ENCODE measurements at places on chromosomes 4 and X.
A peak's percentile ranks its signal among the peaks of the same experiment; 100 is the strongest.

- no peak overlapping the region for H3K27ac ChIP-seq
- no peak for DNase-seq
- no peaks in the 10 kb centered on the region for H3K36me3 ChIP-seq
- H3K27me3 ChIP-seq = no peaks in the 10 kb centered on the region
Observed at GRCh38 chr4:37073226-37073840, 171.2 kb upstream of the NWD2 start.

- no peaks in the 10 kb centered on the region for H3K27me3 ChIP-seq
- H3K4me3 ChIP-seq = no peak overlapping the region
- no peak for DNase-seq
- no peaks in the 10 kb centered on the region for H3K36me3 ChIP-seq
- no peak overlapping the region for H3K27ac ChIP-seq
- no peaks in the 10 kb centered on the region for H3K4me1 ChIP-seq
Observed at GRCh38 chr4:139833151-139833910, 167.7 kb downstream of the MGST2 start.

DNA sequence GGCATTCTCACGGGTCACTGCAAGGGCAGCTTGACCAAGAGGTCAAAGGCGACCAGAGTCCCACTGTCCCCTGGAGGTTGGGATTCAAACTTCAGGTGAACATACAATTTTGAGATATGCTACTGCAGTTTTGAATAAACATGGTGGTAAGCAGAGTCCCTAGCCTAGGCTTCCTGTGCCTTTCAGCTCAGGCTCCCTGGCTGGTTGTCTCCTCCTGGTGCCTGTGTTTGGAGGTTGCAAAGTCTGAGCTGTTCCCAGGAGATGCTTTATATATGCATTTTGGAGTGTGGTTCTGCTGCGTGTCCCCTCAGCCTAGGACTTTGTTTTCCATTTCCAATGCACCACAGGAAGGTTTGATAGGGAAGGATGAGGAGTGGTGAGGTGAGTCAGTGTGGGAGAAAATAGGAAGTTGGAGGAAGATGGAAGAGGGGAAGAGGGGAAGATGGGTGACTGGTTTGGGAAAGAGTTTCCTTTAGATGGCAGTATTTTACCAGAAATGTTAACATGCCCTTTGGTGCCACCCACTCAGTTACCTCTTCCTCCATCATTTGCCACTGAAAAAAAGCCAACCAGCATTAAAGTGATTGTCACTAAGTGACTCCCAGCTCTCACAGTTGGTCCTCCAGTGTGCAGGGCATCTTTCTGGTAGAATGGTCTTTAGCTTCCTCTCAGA is 211.7 kb upstream of the AGTR2 start:
- no peaks in the 10 kb centered on the region for H3K36me3 ChIP-seq
- no peak overlapping the region for H3K27ac ChIP-seq
- DNase-seq = no peak
- no peaks in the 10 kb centered on the region for H3K4me1 ChIP-seq
- H3K4me3 ChIP-seq = no peak overlapping the region

- no peaks in the 10 kb centered on the region for H3K36me3 ChIP-seq
- no peak for DNase-seq
- H3K27ac ChIP-seq = no peak overlapping the region
- no peaks in the 10 kb centered on the region for H3K27me3 ChIP-seq
Observed at GRCh38 chr4:182531555-182532162, 288.5 kb downstream of the TENM3 start.

- no peaks in the 10 kb centered on the region for H3K36me3 ChIP-seq
- no peak for DNase-seq
- no peaks in the 10 kb centered on the region for H3K27me3 ChIP-seq
Observed at GRCh38 chr4:4614925-4615678, 73.3 kb upstream of the STX18 start.

DNA sequence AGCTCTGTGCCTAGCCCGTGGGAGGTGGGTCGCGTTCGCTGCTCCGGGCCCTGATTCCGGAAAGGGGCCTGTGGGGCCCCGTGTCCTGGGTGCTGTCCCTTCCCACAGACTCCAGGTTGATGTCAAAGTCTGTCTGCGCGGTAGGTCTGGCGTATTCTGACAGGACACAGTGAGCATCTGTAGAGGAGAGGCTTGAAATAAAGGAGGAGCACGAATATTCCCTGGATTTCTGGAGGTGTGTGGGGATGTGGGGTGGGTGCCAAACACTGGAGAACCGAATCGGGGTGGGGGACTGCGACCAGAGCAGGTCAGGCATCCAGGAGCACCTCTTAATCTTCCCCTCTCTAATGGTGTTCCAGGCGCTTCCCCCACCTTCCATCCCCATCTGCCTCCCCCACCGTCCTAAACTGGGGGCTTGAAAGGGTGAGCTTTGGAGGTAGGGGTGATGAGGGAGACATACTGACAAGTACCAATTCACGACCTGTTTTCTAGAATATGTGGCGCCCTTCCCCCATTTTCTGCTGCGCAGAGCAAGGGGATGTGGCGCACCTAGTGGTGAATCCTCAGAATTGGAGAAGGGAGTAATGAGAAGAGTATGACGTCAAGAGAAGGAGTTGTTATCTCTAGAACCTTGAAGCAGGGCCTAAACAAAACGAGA is 877 bp downstream of the GPRASP1 start:
- H3K27ac ChIP-seq = peak overlapping the region; percentile 52
- peak; percentile 55 for DNase-seq
- H3K36me3 ChIP-seq = no peaks in the 10 kb centered on the region
- peak overlapping the region; percentile 77 for H3K4me3 ChIP-seq
- H3K27me3 ChIP-seq = peaks cover 6% of the 10 kb centered on the region
- peaks cover 11% of the 10 kb centered on the region for H3K4me1 ChIP-seq

GRCh38 chr4:7761312-7761711 is 178.3 kb downstream of the AFAP1 start:
- H3K4me1 ChIP-seq = peaks cover 36% of the 10 kb centered on the region
- H3K27ac ChIP-seq = peak overlapping the region; percentile 65
- DNase-seq = no peak
- no peak overlapping the region for H3K4me3 ChIP-seq

- H3K27ac ChIP-seq = no peak within 1 kb of the TSS
- DNase-seq = no peak
- peaks cover 20% of the 10 kb centered on the region for H3K4me1 ChIP-seq
Observed at GRCh38 chr4:95548738-95549245, at the start of gene UNC5C. Gene UNC5C (minus strand): TSS chr4:95548973.

- no peak for DNase-seq
- peaks cover 4% of the 10 kb centered on the region for H3K27me3 ChIP-seq
- H3K4me1 ChIP-seq = peaks cover 4% of the 10 kb centered on the region
- H3K27ac ChIP-seq = no peak overlapping the region
- H3K36me3 ChIP-seq = no peaks in the 10 kb centered on the region
- H3K4me3 ChIP-seq = no peak overlapping the region
Observed at GRCh38 chr4:154367659-154368058, 123.9 kb downstream of the DCHS2 start.
